ENCODE measurements at places on chromosomes 2 and 18. TPM values are rescaled to one million over a fixed set of nuclear protein-coding genes. Genes with fewer than 3 reads are reported as not detected.
A peak's percentile ranks its signal among the peaks of the same experiment; 100 is the strongest.

DNA sequence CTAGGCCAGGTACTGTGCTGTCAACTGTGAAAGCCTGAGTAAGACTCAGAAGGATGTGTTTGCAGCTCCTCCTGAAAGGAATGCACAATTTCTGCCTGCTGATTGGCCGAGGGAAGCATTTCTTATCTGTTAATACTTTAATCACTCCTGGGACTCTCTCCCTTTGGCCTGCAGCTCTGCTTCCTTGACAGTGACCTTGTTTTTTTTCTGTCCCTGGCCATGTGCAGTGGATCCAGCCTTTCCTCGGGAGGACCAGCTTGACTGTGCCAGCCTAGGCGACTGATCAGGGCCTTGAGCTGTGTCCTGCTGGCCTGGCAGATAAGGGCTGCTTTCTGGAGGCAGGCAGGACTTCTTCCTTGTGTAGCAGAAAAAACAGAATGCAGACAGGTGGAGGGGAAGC is 10.0 kb downstream of the RNF144A start:
- no peak for DNase-seq

DNA sequence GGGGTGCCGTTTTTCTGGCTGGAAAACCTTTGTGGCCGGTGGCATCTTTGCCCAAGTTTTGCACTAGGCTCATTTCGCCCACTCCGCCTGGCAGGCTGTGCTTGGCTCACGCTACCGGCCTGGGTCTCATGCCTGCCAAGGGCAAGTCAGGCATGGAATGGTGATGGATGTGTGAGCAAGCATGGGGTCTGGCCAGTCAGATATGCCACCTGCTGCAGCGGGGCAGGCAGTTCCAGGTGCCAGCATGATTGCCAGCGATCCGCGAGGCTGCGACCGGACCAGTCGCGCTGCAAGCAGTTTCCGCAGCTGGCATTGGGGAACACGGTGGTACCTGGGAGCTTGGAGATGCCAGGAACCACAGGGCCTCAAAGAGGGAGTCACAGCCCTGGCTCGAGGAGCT is 40.6 kb downstream of the TAF1B start:
- DNase-seq: no peak

DNA sequence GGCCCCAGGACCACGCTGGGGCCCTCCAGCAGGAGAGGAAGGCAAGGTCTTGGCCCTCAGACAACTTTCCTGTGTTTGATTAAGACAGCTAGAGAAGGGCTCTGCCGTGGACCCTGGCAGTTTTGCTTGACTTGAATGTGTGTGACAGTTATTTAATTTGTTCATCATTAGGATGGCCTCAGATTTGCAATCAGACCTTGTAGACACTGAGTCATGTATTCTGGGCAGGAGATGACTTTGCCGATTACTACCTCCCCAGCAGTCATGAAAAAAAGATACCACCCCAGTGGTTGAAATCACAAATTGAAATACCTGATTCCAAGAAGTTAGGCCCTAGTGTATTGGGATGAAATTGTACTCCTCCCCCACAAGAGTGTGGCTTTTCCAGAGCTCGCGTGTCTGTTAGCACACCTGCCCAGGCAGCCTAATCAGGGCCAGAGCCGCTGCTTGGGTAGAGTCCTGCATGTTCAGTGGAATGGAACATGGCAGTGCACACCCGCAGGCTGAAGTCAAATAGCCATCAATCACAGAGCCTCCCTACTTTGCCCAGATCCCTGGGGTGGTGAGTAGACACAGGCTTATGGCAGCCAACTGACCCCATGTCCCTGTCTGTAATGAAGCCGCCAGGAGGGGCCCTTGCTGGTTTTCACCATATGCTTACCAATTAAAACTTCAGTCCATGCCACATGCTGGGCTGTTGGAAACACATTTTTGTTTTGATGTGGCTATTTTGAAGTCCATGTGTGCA is 122.5 kb downstream of the TPGS2 start:
- no peak for DNase-seq

Gene PSTPIP2
- polyA plus RNA-seq: 18.7 TPM

DNA sequence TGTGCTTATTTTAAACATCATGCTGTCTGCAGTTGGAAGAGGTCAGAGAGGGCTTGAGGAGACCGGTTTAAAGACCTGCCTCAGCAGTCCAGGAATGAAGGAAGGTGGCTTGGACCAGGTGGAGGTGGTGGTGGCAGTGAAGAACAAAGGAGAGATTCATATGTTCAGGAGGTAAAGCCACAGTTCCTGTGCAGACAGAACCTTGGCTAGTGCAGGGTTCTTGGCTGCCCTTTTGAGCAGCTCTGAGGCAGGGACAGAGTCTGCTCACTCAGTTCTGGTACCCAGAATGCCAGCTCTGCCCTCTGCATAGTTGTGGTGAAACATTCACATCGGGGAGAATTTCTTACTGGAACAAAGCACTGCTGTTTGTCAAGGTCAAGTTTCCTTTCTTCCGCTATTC is 669.7 kb upstream of the HS6ST1 start:
- DNase-seq: peak; percentile 1

DNA sequence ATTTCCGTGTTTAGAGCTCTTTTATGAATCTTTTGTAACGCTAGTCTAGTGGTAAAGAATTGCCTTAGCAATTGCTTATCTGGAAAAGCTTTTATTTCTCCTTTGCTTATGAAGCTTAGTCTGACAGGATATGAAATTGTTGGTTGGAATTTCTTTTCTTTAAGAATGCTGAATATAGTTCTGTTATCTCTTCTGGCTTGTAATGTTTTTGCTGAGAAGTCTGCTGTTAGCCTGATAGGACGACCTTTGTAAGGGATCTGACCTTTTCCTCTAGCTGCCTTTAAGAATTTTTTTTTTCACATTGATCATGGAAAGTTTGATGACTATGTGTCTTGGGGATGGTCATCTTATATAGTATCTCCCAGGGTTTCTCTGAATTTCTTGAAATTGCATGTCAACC is 101.1 kb downstream of the TRABD2A start:
- DNase-seq: no peak

DNA sequence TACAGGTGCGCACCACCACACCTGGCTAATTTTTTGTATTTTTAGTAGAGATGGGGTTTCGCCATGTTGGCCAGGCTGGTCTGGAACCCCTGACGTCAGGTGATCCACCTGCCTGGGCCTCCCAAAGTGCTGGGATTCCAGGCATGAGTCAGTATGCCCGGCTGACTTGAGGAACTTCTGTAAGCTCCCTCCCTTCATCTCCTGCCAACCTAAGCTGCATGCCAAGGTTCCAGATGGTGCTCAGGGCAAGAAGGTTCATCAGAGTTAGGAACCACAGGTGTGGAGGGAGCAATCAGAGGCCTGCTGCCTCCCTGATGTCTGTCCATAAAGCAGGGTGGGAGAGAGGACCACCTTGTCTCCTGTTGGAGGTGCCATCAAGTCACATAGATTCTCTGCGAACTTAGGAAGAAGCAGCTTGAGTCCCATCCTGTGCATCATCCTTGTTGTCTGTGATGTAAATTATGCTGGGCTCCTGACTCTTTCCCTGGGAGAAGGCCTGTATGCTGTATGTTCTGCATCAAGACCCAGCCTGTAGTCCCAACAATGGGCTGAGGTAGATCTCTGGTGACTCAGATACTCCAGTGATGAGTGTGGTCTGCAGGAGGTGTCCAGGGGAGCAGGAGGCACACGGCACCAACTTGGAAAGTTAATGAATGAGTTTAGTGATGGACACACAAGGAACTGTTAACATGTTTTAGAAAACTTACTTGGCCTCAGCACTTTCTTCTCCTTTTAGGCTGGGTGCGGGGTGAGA is 53.1 kb downstream of the TMEM17 start:
- peak; percentile 26 for DNase-seq

Gene NEU2
- polyA plus RNA-seq: not detected

DNA sequence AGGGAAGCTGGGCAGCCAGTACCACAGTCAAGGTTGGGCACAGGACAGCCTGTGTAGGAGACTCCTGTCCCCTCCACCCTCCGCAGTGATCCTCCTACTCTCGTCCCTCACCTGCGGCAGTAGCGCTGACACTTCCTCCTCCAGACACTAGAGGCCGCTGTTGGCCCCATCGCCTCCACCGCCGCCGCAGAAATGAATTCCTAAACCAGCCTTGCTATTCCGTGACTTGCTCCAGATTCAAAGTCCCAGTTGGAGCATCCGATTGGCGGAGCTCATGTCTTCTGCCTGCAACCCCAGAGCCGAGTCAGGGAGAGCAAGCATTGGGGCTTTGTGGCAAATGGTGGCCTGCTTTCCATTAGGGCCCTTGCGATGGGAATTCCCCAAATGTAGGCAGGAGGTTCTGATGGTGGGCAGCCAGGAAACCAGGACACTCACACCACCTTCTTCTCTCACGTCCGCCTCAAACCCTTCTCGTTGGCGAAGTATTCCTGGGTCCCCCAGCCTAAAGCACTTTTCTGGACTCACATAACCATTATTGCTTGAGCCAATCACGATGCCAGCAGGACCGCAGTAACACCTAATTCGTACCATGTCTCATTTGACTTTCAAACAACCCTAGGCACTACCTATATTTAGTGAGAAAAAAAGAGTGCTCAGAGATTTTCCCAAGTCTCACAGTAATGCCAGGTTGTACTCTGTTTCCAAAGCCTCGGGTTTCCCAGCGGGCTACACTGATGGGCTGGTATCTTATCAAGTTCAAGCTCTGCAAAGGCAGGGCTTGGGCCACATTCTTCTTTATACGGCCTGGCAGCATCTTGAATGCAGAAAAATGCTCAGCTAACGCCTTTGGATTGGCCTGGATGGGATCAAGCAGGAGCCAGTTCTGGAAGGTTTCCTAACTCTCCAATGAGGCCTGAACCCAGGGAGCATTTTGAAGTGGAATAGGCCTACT is 1.2 kb upstream of the DNAJB2 start:
- peak; percentile 76 for DNase-seq

GRCh38 chr18:13823707-13824395 is at the start of gene MC5R:
TSS of gene MC5R (plus strand) at chr18:13824149. CDS start at chr18:13825766, 1,617 bp downstream.
- peak; percentile 21 for DNase-seq

Gene PLCD4
- polyA plus RNA-seq: 4.1 TPM

DNA sequence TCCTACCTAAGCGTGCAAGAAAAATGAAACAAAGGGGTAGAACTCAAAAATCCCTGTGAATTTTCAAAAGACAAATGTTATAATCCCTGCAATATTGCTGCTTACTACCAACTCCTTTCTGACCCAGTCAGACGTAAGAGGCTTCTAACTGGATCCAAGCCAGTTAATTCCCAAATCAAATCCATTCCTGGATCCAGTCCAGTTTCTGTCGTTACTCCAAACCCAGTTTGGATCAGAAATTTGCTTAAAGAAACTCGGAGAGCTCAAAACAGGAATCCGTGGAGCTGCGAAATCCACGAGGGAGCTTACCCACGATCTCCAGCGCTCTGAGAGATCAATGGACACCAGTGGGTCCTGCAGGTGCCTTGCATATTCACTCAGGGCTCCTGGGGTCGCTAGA is 62.8 kb upstream of the IKZF2 start:
- no peak for DNase-seq

DNA sequence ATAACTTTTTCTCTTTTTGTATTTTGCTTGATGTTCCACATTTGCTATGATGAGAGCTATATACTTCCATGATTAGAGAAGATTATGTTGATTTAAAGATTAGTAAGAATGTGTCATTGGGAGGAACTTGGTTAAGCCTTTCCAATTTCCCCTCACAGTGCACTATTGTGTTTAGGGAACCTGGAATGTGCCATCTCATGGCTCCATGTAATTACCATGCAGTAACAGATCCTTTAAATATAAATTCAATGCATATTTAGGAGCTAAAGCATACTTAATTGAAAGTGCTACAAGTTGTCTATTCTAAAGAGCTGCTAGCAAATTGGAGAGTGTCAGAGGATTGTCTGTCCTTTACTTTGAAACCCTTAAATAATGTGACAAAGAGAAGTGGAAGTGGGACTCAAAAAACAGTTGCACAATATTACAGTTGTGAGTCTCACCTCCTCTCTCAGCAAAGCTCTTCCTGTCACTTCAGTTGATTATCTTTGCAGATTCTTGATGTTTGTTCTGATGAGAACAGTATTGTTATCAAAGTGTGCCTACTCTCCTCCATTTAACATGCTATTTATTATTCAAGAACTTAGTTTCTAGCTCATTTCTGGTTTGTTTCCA is 1162.7 kb upstream of the ZEB2 start:
- DNase-seq: peak; percentile 9

Gene MARCHF4
- polyA plus RNA-seq: 7.3 TPM

Gene PIEZO2
- 1.2 TPM for polyA plus RNA-seq

DNA sequence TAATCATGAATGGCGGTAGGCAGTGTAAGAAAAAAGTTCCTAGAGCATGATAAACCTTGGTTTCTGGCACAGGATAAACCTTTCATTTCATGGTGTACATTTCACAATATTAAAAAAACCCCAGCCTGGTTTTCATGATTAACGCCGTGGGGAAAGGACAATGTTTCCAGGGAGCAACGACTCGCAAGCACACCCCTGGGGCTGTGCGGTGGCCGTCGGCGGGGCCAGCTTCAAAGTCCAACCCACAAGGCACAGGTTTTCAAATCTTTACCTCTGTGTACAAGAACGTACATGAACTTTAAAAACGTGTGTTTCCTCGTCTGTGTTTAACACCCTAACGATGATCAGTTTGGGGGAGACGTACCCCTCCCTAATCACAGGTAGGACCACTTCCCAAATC is 118.1 kb downstream of the NOL10 start:
- no peak for DNase-seq

DNA sequence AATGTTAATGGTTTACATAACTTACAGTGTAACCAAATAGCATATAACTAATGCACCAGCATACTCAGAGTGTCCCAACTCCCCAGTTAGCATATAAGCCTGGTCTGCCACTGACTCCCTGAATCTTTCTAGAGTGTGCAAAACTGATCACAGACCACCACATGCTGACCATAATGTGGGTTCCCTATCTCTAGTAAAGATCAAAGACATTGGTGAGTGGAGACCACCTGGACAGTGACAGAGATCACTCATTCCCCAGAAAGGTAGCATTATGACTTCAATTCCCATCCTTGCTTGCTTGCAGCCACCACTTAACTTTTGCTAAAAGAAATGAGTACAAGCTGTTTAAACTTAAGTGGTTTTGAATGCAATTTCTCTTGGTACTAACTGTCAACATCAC is 39.0 kb downstream of the KANSL1L start:
- DNase-seq: no peak

DNA sequence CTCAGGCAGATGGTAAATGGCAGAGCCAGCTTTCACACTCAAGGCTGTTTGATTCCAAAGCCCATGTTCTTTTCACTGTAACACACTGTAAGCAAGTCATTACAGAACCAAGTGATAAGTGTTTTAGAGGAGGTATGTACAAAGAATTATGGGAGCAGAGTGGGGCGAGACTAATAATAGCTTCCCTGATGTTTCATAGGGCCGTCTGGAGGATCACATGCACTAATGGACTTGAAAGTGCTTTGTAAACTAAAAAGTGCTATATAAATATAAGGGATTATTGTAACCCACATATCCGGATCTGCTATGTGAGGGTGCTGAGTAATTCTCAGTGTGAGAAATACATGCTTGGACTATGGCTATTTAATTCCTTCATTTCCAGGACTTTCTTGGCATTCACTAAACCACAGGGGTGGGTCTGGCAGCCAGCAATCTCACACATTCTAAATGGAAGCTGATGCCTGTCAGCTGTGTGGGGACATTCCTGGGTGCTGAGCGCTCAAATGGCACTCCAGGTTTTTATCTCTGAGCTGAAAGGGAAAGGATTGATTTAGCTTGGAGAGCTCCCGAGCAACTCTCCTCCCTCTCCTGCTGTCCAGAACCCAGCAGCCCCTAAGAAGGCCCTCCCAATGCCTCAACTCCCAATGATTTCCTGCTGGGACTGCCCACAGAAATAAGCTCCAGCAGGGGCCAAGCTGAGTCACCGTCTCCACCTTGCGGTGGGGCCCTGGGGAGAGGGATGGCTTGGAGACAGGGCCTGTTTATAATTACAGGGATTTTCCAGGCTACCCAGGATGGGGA is 222.8 kb downstream of the SOX11 start:
- DNase-seq: peak; percentile 98

Gene CPSF3
- 48.6 TPM for polyA plus RNA-seq
